ENCODE measurements at places on chromosomes 3 and 15. TPM values are rescaled to one million over a fixed set of nuclear protein-coding genes. Genes with fewer than 3 reads are reported as not detected.

The GLCE gene
- total RNA-seq = 16.2 TPM

- H3K36me3 ChIP-seq = peaks cover 2% of the 10 kb centered on the region
- H3K27ac ChIP-seq = no peak overlapping the region
- peak overlapping the region; percentile 46 for H3K4me3 ChIP-seq
- DNase-seq = peak; percentile 64
- peaks cover 98% of the 10 kb centered on the region for H3K27me3 ChIP-seq
- H3K4me1 ChIP-seq = peaks cover 3% of the 10 kb centered on the region
Measured at GRCh38 chr15:96409215-96410138, 79.0 kb downstream of the NR2F2 start.

DNA sequence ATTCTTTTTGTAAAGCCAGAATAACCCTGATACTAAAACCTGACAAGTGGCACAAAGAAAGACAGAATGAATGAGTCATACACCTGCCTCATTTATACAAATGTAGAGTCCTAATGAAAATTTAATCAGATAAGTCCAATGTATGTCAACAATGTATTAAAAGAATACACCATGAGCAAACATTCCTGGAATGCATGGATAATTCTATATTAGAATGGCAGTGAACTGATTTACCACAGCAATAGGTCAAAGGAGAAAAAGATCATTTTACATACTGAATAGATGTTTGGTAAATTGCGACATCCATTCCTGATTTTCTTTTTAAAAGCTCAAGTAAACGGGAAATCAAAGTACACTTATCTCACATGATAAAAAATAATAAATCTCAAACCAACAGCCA, 11.2 kb upstream of the LOXL1 start:
- H3K27me3 ChIP-seq = no peaks in the 10 kb centered on the region
- H3K36me3 ChIP-seq = peaks cover 11% of the 10 kb centered on the region
- H3K27ac ChIP-seq = no peak overlapping the region
- no peak overlapping the region for H3K4me3 ChIP-seq

GRCh38 chr3:29635888-29636287, 355.0 kb downstream of the RBMS3 start:
- H3K4me1 ChIP-seq = no peaks in the 10 kb centered on the region
- H3K27ac ChIP-seq = no peak overlapping the region
- H3K4me3 ChIP-seq = no peak overlapping the region
- DNase-seq = no peak
- no peaks in the 10 kb centered on the region for H3K36me3 ChIP-seq

The TXNRD3 gene
- total RNA-seq = 3.4 TPM

- H3K27me3 ChIP-seq = no peaks in the 10 kb centered on the region
- no peaks in the 10 kb centered on the region for H3K36me3 ChIP-seq
- H3K4me1 ChIP-seq = 0 out of 2 replicates have a peak, but pooled peaks cover 1% of the 10 kb centered on the region
- no peak overlapping the region for H3K27ac ChIP-seq
Measured at GRCh38 chr15:29226436-29227208, 43.0 kb downstream of the NSMCE3 start.

- no peaks in the 10 kb centered on the region for H3K4me1 ChIP-seq
- H3K4me3 ChIP-seq = no peak overlapping the region
- DNase-seq = no peak
- no peaks in the 10 kb centered on the region for H3K36me3 ChIP-seq
- no peaks in the 10 kb centered on the region for H3K27me3 ChIP-seq
Measured at GRCh38 chr3:50392101-50392715, 32.9 kb upstream of the TMEM115 start.

Measured in H1 (cell line).